ENCODE measurements at places on chromosomes 4 and X.

DNA sequence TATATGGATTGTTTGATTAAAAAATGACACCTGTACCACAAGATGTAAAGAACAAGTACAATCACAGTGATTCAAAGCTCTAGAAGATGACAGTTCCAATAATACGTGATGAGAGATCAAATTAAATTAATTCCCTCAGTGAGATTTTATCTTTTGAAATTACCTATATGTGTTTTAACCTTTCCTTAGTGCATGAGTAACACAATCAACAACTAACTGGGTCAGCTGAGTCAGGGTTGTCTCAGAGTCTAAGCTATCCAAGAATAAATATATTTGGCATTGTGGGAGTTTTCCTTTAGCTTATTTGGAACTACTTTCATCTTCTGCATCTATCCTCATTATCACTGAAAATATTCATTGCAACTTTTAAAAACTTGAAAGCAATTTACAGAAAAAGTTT is 162.8 kb downstream of the WDFY3 start:
- DNase-seq, result no peak

GRCh38 chr4:94665500-94666404 is 92.0 kb upstream of the BMPR1B start:
- DNase-seq, result no peak

- no peak for DNase-seq
Observed at GRCh38 chr4:31236020-31236638, 516.0 kb downstream of the PCDH7 start.

- no peak for DNase-seq
Observed at GRCh38 chr4:159108124-159108523, 5.2 kb downstream of the RAPGEF2 start.

DNA sequence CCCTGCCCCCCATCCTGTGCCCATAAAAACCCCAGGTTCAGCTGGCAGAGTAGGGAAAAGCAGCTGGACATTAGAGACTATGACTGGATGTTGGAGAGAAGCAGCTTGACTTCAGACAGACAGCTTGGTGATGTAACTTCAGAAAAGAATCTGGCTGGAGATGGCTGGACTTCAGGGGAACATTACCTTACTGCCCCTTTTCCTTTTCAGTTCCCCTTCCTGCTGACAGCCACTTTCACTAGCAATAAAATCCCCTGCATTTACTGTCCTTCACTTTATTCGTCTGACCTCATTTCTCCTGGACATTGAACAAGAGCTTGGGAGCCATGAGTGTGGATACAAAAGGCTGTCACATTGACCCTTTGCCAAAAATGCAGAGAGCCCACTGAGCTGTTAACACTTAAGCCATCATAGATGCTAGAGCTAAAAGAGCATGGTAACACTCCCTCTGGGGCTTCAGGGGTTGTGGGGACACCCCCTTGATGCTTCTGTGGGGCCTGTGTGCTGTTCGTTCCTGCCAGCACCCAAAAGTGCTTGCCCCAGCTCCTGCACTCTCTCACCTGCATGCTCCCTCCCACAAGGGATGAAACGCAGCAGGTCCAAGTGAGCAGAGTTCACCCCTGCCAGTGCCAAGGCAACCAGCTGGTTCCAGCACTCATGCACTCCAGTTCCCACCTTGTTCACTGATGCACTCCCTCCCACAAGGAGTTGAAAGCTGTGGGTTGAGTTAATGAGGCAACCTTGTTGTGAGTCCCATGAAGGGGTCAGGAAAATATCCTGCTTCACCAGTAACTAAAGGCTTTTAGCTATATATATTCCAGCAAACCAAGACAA is 263.8 kb upstream of the NDST3 start:
- DNase-seq, result no peak

All from GM12864 (cell line).